AML-193 (cell line): ENCODE measurements at places on chromosomes 11 and 22.

- no peak for DNase-seq
Observed at GRCh38 chr11:132024587-132025295, 654.3 kb downstream of the NTM start.

- DNase-seq, result no peak
Observed at GRCh38 chr11:121881806-121882205, 234.2 kb downstream of the BLID start.

GRCh38 chr11:95339086-95339901 lies 108.3 kb upstream of the SESN3 start:
- DNase-seq, result no peak

DNA sequence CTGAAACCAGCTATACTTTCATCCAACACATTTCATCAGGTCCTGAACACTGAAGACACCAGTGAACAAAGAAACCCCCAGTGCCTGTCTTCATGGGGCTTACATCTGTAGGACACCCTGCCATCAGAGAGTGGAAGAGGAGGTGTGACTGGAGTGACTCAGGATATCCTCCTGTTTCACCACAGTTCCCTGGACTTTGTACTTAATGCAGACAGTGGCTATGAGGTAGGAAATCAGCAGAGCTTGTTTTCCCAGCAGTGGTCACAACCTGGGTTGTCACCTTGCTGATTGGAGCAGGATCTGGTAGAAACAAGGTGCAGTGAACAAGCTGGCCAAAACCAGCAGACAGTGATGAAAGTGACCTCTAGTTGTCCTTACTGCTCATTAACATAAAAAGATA lies 128.8 kb downstream of the KIRREL3 start:
- DNase-seq, result no peak

DNA sequence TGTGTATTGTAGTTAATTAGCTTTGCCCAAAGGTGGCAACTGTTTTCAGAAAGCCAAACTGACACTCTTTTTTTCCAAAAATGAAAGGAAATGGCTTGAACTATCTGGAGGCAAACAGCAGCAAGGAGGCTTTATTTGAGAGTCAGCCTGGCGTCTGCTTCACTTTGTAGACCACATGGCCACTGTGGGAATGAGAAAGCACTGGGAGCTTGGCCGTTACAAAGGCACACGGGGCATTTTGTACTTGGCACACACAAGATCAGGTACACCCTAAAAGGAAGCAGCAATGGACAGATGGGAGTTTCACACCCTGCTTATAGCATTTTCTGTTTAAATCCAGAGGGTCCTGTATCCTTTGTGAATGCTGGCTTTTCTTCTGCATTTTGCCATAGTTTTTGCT lies 126.3 kb downstream of the MPPED2 start:
- DNase-seq, result no peak

GRCh38 chr11:62069374-62069773 lies 54.4 kb upstream of the INCENP start:
- no peak for DNase-seq
